ENCODE measurements at places on chromosomes 7 and 10.

GRCh38 chr7:120799147-120799546, 58.8 kb downstream of the TSPAN12 start:
- DNase-seq: no peak

DNA sequence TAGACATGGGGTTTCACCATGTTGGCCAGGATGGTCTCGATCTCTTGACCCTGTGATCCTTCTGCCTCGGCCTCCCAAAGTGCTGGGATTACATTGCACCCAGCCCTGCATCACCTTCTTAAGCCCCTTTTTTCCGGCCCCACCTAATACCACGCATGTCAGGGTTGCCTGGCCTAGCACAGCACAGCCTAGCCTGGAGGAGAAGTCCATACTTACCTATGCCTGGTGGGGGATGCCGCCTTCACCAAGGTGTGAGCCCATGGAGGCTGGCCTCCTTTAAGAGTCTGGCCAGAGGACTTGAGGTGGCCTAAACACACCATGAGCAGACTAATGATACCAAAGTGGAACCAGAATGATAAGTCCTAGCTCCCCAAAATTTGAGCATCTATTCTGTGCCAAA, 22.0 kb upstream of the CUX1 start:
- DNase-seq: no peak

GRCh38 chr10:28838908-28839307, 161.6 kb downstream of the BAMBI start:
- DNase-seq: no peak

- no peak for DNase-seq
These were observed 1.3 kb upstream of the TNRC18 start for GRCh38 chr7:5424749-5425506.

- DNase-seq: no peak
These were observed 347.9 kb downstream of the LRMDA start for GRCh38 chr10:75779276-75779675.

DNA sequence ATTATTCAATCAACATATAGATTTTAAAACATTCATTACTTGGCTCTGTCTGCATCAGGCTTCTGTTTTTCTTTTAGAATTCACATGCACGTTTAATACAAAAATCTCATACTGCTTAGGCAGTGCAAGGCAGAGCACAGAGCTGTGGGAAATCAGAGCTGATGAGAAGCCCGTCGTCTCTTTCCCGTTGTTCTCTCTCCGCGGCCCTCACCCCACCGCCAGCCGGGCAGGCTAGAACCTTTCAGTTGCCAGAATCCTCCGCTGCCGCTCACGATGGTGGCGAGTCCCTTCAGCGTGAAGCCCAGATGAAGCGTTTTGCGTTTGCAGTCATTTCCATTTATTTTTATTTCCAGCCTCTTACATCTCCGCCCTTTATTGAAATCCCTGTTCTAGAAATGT, 648.2 kb downstream of the SDK1 start:
- no peak for DNase-seq

DNA sequence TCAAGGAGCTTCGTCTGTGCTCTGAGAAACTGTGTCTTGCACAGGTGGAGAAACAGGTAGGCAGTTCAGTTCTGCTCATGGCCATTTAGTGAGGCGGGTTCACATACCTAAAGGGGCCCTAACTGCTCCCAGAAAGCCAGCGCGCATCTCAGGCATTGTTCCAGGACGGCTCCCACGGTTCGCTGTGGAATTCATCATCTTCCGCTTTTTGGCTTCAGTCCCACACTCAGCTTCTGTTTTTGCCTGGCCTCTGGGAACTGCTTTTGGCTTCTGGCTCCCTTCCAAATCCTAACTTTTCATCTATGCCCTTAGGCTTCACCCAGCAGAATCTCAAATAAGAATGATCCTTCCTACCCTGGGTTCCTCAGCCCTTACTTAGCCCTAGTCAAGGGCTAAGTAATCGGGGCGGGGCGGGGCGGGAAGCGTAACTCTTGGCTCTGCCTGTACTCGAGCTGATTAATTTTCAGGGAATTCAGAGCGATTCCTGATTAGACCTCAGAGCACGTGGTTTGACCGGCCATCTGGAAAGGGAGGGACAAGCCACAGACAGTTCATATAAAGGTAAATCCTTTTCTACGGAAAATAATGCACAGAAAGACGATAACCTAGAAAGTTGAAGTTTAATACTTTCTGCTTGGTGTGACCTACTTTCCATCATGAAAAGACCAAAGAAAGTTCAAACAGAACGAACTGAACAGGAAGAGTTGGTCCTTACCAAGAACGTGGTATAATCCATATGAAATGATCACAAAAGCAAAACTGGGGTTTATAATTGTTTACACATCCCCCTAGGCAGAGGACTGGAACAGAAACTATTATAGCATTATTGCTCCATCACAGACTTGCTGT, 105.7 kb downstream of the ST8SIA6 start:
- no peak for DNase-seq

GRCh38 chr10:70513848-70514309, 35.3 kb downstream of the PALD1 start:
- DNase-seq: no peak

DNA sequence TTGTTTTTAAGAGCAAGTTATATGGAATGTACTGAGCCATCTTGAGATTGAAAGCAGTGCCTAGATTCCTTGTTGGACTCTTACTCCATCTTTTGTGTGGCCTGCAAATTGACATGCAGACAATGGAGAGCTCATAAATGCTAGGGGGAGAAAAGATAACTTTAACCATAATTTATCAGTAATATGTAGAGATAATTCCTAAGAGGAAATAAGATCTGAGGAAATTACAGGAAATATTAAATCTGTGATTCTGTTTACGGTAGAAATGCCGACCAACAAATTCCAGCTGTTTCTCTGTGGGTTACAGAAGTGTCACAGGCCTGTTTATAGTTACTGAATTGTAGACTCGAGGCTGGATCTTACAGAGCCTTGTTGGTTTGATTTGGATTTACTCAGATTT, 348.0 kb downstream of the SUGCT start:
- DNase-seq: no peak

DNA sequence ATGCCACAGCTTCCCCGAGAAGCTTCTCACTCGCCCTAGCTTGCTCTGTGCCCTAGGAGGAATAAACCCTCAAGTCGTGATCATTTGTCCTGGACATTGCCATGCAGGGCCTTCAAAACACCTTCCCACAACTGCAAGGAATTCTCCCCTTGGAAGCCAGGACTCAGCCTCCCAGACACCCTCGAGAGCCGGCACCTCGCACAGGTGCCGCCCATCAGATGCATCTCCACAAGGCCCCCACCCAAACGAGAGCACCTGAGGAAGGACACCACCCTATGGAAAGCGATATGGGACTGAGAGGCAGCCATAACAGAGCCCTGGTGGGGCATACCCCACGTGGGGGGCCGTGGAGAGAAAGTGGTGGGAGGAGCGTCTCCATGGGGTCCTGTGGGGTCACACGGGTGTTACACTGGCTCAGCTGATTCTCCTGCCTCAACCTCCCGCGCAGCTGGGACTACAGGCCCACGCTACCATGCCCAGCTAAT, 77.6 kb upstream of the FOXK1 start:
- no peak for DNase-seq

- no peak for DNase-seq
These were observed 1189.6 kb downstream of the SORCS1 start for GRCh38 chr10:105974803-105975456.

DNA sequence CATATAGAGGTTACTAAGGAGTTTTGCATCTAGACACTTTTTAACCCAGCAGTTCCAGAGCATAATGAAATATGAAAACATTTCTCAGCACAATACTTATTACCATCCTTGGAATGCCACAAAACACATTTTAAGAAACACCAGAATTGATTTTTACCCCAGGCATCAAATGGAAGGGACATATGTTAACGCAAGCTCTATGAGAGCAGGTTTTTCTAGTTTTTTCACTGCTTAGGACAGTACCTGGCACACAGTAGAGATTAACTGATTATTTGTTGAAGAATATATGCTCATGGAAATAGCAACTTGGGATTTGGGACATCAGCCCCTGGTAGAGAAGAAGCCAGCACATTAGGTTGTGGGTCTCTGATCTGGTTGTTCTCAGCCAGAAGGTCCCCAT, 67.0 kb upstream of the ARID5B start:
- DNase-seq: no peak

- DNase-seq: no peak
These were observed 16.1 kb upstream of the PALD1 start for GRCh38 chr10:70462349-70462984.

- DNase-seq: no peak
These were observed 694.5 kb upstream of the NRP1 start for GRCh38 chr10:34028936-34029335.

GRCh38 chr7:92158660-92159575, 20.0 kb downstream of the LRRD1 start:
- no peak for DNase-seq

- no peak for DNase-seq
These were observed 141.9 kb downstream of the ELFN1 start for GRCh38 chr7:1811850-1812508.

DNA sequence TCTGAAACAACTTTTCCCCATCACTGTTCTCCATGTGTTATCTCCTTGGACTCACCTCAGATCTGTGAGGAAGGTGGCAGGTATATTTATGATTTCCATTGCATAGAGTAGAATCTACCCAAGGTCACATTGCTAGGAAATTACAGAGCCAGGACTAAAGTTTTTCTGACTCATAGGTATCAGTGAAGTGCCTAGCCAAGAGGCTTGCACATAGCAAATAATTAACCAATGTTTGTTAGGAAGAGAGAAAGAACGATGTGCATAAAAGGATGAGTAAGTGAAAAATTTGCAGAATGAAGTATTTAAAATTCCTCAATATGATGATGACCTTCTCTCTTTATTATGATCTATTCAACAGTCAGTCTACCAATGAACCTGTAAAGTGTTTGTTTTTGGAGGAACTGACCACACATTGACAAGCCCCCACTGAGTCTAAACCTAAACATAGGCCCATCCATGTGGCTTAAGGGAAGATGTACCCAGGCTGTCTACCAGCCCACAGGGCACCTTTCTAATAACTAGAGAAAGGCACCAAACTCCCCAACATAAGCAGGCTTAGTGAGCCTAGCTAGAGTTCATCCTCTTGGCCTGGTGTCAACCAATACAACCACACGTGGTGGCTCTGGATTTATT, 252.9 kb upstream of the ZMIZ1 start:
- no peak for DNase-seq

DNA sequence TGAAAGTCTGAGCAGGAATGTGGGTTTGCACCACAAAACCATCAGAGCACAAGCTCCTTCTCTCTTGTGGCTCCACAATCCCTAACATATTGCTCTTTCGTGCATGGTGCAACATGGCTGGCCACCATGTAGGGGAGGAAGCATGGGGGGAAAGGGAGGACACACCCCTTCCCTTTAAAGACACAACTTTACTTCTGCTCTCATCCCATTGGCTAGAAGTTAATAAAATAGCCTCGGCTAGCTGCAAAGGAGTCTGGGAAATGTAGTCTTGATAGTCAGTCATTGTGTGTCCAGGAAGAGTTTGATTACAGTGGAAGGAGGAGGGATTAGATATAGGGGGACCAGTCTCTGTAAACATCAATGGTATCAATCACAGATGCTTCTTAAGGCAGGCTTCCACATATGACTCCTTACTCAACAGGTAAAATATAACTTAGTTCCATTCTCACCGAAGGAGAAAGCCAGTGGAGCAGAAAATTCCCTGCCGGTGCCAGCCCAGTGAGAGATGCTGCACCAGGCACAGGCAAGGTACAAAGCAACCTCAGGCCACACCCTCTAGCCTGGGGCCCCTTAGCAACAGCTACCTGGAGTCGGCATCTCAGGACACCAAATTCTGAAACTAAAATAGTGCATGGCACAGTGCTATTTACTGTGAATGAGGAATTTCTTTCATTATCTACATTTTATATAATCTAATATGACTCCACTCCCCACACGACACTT, 124.7 kb upstream of the CTBP2 start:
- DNase-seq: no peak

GRCh38 chr7:1123715-1124114, 35.8 kb downstream of the GPER1 start:
- no peak for DNase-seq

DNA sequence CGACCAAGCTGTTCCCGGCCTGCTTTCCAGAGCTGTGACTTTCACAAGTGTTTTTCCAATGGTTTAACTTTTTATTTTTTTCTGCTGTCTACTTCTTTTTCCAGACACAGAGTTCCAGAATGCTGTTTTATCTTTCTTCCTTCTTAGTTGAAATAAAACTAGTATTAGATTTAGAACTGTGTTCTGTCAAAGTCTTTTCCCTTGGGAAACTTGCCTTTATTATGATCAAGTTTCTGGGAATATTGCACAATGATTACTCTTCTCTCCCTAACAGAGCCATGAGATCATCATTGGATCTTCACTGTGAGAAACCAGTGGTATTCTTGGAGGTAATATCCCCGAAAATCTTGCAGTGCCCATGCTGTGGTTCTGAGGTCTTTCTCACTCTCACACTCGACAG, 104.9 kb upstream of the KCND2 start:
- DNase-seq: no peak

GRCh38 chr7:1768832-1769231, 98.8 kb downstream of the ELFN1 start:
- DNase-seq: no peak

DNA sequence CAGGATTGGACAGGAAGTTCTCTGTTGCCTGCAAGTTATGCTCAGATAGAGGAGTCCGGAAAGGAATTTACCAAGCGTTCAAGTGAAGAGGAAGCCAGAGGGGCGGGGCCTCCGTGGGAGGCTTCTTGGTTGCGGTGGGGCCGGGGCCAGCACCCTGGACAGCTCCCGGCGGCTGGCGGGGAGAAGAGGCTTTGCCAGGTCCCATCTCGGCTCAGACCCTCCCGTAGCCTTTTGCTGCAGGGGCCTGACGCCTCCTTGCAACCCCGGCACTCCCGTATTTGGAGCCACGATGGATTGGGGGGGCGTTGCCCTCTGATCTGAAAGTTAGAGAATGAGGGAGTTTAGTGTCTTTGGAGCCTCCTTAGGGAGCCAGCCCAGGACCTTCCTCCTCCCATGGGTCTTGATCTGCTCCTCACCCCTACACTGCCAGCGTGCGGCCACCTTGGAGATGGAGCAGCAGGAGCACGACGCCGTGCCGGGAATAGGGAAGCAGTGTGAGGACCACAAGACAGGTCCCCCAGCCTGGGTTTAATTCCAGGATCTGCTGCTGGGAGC, 3.1 kb upstream of the SLC18A3 start:
- DNase-seq: no peak

DNA sequence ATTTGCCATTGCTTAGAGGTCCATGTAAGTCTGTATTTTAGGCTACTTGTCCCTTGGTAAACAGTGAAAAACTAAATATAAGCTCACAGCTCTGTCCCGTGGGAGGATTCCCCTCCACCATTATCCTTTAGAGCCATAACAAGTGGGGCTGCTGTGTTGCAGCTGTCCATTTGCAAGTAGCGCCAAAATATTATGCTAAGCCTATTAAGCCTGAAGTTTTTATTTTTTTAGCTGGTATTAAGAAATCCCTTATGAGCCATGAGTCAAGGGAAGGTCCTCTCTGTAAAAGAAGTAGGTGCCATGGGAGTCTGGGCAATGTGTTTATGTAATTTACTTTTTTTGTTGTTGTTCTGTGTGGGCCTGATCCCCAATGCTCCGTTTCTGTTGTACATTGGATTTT, 183.9 kb downstream of the THSD7A start:
- DNase-seq: no peak

Measured in stimulated activated naive CD4-positive, alpha-beta T cell (primary cell).